NT2/D1 (cell line): ENCODE measurements at places on chromosomes 6 and 20.

DNA sequence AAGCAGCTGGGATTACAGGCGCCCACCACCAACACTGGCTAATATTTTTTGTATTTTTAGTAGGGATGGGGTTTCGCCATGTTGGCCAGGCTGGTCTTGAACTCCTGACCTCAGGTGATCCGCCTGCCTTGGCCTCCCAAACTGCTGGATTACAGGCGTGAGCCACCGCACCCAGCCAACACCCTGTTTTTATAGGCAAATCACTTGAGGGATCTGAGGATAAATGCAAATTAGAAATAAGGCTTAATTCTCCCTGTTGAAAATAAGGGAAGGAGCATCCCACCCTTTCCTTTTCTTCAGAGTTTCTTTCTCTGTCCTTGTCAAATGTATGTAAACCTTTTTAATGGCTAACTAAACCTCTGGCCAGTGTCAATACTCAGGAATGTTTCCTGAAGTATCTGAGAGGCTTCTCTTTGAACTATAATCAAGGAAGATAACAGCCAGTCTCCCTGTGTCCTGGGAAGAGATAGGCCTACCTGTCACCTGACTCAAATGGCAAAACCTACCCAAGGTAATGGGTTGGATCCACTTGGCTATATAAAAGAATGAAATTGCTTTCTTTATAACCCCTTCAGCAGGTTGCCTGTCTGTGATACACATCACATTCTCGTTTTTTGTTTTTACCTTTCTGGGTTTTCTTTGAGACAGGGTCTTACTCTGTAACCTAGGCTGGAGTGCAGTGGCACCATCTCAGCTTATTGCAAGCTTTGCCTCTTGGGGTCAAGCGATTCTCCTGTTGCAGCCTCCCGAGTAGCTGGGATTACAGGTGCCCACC lies 64.5 kb upstream of the TNFAIP3 start:
- DNase-seq, result no peak

- no peak for DNase-seq
Measured at GRCh38 chr20:48708630-48709029, 119.2 kb downstream of the PREX1 start.

DNA sequence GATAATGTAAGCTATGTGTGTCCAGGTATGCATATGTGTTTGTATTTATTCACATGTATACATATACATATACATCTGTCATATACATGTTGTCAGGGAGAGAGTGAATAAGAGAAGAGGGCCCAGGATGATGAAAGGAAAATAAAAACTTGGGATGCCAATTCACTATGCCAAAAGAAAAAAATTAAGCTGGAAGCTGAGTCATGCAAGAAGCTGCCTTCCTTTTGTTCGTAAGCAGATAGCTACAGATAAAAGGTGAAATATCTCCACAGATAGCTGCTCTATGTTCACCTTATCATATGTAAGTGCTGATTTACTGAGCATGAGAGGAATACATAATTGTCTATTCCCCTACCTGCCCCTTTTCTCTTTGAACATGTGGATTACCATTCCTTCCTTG lies 579.9 kb downstream of the EPM2A start:
- no peak for DNase-seq

DNA sequence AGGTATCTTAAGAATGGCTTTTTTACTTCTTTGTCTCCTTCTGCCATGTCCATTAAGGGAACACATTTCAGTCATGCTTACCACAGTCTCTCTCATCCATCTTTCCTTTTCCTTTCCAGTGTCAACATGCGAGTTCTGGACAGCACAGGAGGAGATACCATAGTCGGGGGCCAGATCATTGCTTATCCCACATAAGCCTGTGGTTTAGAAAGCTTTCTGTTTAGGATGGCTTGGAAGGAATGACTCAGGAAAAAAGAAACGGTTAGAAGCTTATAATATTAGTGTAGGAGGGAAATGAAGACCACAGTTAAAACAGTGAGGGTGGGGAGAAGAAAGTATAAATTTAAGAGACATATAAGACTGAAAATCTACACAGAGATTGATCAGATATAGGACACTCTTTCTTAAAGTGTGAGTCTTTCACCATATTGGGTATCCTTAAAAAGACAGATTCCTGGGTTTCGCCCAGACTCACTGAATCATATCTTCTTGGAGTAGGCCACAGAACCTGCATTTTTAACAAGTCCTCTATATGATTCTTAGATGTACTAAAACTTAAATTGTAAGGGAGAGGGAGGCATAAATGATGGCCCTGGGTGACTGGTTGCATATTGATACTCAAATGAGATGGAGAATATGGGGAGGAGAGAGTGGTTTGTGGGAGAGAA lies 36.1 kb downstream of the DSE start:
- no peak for DNase-seq

GRCh38 chr6:36436466-36436865 lies 6.2 kb downstream of the PXT1 start:
- DNase-seq, result no peak

DNA sequence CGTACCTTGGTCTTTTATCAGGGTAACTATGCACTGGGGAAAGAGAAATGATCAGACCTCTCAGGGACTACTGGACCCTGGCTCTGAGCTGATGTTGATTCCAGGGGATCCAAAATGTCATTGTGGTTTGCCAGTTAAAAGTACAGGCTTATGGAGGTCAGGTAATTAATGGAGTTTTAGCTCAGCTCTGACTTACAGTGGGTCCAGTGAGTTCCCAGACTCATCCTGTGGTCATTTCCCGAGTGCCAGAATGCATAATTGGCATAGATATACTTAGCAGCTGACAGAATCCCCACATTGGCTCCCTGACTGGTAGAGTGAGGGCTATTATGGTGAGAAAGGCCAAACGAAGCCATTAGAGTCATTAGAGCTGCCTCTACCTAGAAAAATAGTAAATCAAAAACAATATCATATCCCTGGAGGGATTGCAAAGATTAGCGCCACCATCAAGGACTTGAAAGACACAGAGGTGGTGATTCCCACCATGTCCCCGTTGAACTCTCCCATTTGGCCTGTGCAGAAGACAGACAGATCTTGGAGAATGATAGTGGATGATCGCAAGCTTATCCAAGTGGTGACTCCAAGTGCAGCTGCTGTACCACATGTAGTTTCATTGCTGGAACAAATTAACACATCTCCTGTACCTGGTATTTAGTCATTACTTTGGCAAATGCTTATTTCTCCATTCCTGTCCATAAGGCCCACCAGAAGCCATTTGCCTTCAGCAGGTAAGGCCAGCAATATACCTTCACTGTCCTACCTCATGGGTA lies 152.4 kb downstream of the THBS2 start:
- DNase-seq, result no peak

DNA sequence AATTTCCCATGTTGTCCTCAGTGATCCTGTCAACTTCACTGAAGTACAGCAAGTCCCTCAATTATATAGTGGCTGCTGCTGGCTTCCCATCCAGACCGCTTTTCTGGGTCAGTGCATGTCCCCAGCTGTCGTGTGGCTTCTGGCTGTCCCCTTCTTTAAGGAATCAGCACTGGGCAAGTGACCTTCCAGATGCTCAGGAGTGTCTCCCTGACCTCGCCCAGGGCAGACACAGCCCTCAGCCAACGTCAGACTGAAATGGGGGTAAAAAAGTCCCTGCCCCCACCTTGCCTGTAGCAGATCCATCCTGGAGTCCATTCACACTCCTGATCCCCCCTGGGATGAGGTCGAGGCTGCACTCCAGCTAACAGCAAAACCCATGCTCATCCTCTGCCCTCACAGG lies 23.7 kb downstream of the OVOL2 start:
- no peak for DNase-seq

GRCh38 chr20:37288091-37288490 lies 1.4 kb upstream of the MANBAL start:
- no peak for DNase-seq

DNA sequence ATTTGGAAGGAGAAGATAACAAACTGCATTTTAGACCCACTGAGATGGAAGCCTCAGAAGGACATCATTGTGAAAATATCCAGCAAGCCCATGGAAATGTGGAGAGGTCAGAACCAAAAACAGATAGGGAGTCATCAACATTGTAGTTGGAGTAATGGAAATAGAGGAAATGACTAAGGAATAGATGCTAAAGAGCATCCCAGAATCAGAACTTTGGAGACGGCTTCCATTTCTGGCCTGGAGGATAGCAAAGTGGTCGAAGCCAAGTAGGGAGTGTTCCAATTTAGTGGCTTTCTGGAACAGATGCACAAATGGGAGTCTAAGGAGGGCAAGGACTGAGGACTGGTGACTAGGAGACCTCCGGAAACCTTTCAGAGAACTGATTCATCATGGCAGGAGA lies 3.6 kb downstream of the BEND6 start:
- DNase-seq, result no peak

DNA sequence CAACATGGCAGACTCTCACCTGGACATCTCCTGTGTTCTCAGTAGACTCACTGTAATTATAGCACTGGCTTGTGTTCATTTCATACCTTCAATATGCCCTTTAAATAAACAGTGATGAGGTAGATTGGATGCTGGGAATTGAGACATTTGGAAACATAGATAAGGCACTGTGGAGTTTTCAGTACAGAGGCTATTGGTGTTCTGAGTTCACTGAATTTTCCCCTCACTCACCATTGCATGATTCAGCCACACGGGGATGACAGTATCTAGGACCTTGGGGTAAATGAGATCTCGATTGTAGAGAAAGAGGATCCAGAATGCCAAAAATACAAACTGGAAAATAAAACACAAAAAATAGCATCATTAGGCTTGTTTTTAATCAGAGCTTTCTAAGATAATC lies 12.6 kb downstream of the ADTRP start:
- no peak for DNase-seq

DNA sequence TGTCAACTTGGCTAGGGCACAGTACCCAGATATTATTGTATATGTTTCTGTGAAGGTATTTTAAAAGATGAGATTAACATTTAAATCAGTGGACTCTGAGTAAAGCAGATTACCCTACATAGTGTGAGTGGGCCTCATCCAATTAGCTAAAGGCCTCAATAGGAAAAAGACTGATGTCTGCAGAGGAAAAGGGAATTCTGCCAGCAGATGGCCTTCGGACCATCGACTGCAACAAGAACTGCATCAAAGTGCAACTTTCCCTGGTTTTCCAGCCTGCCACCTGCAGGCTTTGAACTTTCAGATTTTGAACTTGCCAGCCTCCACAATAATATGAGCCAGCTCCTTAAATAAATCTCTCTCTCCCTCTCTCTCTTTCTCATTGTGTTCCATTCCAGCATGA lies 80.5 kb downstream of the IMPG1 start:
- no peak for DNase-seq
